ENCODE measurements at places on chromosomes 3 and 15.

DNA sequence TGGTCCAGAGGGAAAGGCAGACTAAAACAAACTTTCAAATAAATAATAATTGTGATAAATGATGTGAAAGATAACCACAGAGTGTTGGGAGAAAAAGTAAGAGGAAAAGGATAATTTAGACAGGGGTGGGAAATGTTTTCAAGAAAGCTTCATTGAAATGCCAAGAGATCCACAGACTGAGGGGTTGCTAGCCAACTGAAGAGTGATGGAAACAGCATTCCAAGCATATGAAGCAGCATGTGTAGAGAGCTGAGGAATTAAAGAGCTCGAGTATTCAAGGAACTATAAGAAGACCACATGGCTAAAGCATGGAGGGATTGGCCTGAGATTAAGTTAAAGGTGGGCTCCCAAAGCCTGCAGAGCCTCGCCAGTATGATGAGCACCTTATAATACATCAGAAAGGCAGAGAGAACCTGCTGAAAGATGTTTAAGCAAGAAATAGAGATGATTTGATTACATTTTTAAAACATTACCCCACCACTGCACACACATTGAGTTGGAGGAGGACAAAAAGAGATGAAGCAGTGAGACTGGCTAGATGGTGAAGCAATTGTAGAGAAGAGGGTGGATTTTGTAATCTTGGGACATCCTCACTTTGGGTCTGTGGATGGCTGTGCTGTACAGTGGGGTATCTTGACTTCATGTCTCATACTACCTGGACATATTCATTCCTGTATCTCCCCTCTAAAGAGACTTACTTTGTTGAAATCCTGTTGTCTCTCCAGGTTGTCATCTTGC is 100.8 kb downstream of the STAC start:
- DNase-seq = no peak

DNA sequence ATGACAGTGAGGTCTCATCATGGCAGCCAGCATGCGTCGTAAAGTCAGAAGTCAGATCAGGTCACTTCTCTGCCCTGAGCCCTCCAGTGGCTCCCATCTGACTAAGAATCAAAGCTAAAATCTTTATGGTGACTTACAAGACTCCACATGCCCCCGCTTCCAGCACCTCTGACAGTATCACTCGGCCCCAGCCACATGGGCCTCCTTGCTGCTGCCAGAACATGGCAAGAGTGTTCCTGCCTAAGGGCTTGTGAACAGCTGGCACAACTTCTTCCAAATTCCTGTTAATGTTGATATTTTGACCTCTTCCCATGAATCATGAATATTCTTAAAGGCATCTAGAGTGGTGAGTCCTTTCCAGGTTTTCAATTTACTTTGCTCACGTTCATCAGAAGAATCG is 20.5 kb downstream of the POLR2M start:
- no peak for DNase-seq

- DNase-seq = no peak
These were observed 170.6 kb downstream of the TBL1XR1 start for GRCh38 chr3:177026505-177027277.

DNA sequence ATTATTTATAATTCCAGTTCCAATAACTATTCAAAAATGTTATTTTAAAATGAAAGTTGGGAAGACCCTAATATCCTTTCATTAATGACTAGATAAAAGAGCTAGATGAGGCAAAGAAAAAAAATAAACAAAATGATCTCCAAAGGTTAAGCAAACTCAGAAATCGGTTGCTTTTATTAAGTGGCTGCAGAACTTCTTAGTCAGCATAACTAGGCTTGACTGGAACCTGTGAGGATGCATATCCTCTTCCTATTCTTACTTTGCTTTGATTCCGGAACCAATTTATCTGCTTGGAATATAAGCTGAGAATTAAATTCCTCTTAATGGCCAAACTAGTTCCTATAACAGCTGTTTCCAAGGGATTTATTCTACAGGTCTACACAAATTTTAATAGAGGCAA is 10.7 kb downstream of the GAP43 start:
- no peak for DNase-seq

- no peak for DNase-seq
These were observed 29.0 kb downstream of the AQP9 start for GRCh38 chr15:58167095-58167691.

- DNase-seq = no peak
These were observed 64.2 kb downstream of the WWTR1 start for GRCh38 chr3:149593418-149594160.

DNA sequence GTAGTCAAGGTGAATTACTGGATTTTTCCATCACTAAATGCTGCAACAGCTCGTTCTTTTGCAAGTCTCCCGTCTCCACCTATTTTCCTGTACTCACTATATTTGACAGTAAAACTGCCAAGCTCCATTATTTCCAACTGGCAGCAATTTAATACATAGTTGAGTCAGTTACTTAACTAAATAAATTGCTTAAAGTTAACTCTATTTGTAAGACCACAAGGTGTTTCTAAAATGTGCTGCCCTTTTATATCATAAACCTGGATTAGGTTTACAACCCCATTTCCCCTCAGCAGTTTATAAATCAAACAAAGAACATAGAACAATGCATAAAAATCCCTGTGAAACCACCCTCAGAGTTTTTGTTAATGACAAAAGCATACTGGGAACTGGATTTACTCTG is 211.4 kb upstream of the DPH6 start:
- no peak for DNase-seq

GRCh38 chr3:149151843-149152242 is 22.4 kb downstream of the HPS3 start:
- no peak for DNase-seq

GRCh38 chr15:50049871-50050270 is 69.2 kb downstream of the ATP8B4 start:
- no peak for DNase-seq

- DNase-seq = no peak
These were observed 9.9 kb upstream of the EPB42 start for GRCh38 chr15:43230640-43231115.

GRCh38 chr15:83769411-83769999 is 115.6 kb downstream of the ADAMTSL3 start:
- DNase-seq = no peak
